Sciatic nerve (tissue), 2 donors: ENCODE measurements at places on chromosomes 5 and 9.

DNA sequence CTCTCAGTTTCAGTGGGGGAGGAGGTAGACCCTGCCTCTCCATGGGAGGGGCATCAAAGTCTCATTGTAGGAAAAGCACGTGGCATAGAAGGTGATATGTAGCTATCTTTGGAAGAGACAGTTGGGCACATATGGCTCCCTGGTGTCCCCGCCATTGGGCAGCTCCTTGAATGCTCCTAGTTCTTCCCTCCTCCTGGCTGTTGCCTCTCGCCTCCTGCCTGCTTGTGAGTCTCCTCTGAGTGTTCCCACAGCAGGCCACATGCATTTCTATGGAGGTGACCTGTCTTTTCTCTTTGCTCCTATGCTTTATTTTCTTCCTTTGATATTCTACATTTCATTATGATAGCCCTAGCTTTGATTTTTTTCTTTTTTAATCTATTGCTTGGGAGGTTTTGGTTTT, 138.5 kb downstream of the ARHGAP26 start:
- DNase-seq: no peak

- DNase-seq: no peak
Measured at GRCh38 chr5:168407211-168407610, 79.1 kb upstream of the RARS1 start.

DNA sequence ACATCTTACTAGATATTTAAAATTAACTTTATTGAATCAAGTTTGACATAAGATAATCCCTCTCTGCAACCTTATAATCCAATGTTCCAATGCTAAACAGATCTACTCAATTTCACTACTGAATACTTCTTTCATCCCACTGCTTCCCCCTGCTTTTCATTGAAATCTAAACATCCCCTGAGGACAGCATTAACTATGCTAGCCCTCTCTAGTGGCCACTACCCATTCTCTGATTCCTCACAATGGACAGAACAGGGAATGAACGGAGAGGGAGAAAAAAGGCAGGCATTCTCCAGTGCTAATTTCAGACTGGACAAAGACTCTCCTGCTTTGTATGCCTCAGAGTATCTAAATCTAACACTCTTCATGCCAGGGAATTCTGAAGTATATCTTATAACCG, 54.3 kb upstream of the RGS7BP start:
- no peak for DNase-seq

- no peak for DNase-seq
Measured at GRCh38 chr9:15999422-16000339, 446.8 kb downstream of the CCDC171 start.

- no peak for DNase-seq
Measured at GRCh38 chr9:123523001-123523400, 167.0 kb downstream of the CRB2 start.

GRCh38 chr5:119016125-119016774, 27.9 kb upstream of the DTWD2 start:
- no peak for DNase-seq

DNA sequence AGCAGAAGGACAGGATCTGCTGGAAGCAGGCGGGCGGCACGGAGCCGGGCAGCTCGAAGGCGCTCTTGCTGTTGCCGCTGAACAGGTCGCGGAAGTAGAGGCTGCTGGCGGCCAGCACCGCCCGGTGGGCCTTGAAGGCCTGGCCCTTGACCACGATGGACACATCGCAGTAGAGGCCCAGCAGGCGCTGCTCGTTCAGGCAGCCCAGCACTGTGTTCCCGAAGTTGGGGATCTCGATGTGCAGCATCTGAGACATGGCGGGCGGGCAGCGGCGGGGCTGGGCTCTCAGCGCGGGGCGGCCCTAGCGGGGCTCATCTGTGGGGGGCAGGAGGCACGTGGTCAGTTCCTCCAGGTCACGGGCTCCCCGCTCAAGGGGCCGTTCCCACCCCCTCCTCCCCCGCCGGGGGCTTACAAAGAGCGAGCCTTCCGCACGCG, 44.8 kb downstream of the NACC2 start:
- DNase-seq: peak; percentile 67

DNA sequence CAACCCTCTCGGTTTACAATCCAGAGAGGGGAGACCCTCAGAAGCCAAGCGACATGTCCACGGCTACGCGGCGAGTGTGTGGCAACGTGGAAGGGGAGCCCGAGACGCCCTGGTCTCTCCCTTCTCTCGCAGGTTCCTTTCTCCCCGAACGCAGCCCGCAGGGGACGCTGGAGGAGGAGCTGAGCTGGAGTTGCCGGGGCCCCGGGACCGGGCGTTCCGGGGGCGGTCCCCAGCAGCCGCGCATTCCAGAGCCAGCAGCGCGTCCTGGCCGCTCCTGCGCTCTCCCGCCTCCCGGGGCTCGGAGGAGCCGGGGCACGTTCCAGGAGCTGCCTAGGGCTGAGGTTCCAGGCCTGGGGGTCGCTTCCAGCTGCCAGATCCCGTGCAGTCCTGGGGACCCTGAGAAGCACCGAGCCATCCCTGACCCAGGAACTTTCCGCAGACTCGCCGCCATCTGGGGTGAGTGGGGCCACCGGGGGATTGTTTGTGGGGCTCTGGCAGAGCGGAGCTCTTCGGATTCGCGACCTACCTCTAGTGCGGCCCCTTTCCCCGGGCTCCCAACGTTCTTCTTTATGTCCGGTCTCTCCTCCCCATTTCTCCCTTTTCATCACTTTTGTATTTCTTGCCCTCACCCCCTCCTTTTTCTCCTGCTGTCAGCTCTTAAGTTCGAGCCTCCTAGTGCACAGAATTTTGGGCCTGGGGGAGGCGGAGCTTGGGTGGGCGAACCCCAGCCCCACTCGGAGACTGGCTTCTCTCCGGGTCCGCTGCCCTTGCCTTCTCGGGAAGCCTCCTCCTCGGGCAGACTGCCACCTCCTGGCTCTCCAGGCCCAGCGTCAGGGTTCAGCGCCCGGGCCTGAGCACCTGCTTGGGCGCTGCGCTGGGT, at the start of gene SMIM3:
Gene SMIM3, plus strand, starts transcription at position 241 of the 880 bp plus-strand sequence. CDS start 16,684 bp downstream, outside the sequence.
- DNase-seq: peak; percentile 89

- no peak for DNase-seq
Measured at GRCh38 chr5:62568800-62569432, 9.7 kb upstream of the LRRC70 start.

GRCh38 chr9:72681283-72681630, 159.8 kb downstream of the TMC1 start:
- DNase-seq: no peak

GRCh38 chr5:6656680-6657079, 23.4 kb downstream of the SRD5A1 start:
- no peak for DNase-seq

DNA sequence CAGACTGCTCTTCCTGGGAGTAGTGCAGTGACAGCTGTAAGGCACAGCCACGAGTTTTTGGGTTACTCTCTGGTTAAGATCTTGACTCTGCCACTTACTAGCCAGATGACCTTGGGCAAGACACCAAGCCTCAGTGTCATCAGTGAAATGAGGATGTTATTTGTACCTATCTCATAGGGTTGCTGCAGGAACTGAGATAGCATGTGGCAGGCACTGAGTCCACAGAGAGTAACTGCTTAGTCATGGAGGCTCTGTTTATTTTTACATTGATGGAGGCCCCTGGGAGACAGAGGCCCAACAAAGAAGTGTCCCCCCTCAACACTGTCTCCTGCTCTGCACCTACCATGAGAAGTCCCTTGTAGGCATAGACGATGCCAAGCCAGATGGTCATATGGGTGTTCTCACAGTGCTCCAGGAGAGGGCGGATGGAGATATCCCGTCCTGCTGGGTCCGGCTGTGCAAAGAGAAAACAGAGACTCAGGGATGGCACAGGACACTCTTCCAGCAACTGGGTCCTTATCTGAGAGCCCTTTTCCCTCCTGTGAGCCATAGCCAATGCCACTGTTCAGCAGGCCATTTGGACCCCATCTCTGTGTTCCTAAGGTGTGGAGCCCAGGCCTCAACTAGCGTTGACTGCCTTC, 55.4 kb upstream of the TBC1D2 start:
- no peak for DNase-seq

GRCh38 chr5:169945831-169946261, 34.4 kb downstream of the INSYN2B start:
- no peak for DNase-seq

DNA sequence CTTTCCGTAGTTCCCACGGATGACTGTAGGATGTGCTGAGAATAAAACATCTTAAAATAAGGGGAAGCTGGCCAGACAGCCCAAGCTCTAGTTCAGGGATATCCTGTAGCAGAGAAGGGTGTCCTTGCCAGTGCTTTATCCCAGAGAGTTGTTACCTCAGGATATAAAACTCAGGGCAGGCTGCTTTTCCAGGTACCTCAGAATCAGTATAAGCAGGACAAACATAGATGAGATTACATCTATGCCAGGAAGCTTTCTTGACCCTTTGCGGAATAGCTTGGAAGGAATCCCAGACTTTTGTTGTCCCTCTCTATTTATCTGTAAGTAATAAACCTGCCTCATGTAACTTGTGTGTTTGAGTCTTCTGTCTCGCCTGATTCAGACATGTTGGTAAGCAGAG, 565.7 kb downstream of the PRDM9 start:
- no peak for DNase-seq

GRCh38 chr5:141051521-141051866, 320 bp downstream of the PCDHB1 start:
- no peak for DNase-seq

GRCh38 chr5:159409801-159410200, 79.5 kb upstream of the IL12B start:
- DNase-seq: no peak

- no peak for DNase-seq
Measured at GRCh38 chr9:87606841-87607521, 109.3 kb downstream of the DAPK1 start.

- no peak for DNase-seq
Measured at GRCh38 chr5:55290991-55291390, 16.5 kb downstream of the DHX29 start.

- DNase-seq: no peak
Measured at GRCh38 chr5:32990593-32991420, 279.7 kb downstream of the NPR3 start.

- peak; percentile 61 for DNase-seq
Measured at GRCh38 chr5:78757269-78758053, 108.9 kb upstream of the LHFPL2 start.

DNA sequence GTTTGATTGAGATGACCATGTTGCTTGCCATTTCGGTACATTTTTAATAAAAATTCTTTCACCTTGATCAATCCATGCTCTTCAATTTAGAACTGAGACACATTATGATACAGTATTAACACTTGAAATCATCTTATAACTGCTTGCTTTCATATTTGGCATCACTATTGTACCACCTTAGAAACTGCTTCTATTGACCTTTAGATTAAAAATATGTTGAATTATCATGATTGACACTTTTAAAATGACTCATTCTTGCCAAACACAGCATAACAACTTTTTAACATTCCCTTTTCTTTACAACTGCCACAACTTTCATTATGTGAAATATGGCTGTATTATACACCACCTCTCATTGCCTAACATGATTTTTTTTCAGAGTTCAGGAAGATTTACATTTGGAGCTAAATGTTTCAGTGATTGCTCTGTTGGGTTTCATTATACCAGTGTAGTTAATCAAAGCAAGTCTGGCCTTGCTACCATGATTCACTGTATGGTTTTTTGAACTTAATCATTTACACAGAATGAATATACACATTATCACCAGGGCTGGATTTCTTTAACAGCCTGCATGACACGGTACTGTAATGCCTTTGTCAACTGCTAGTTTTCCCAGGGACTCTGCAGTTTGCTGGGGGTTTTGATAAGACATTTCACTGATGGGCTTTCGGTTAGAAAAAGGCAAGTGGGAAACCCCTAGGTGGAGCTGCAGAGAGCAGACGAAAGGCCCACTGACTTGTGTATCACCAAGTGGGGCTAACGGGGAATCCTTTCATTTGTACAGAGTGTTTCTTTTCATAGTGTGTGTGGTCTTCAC, 93.6 kb upstream of the TLE4 start:
- DNase-seq: no peak

DNA sequence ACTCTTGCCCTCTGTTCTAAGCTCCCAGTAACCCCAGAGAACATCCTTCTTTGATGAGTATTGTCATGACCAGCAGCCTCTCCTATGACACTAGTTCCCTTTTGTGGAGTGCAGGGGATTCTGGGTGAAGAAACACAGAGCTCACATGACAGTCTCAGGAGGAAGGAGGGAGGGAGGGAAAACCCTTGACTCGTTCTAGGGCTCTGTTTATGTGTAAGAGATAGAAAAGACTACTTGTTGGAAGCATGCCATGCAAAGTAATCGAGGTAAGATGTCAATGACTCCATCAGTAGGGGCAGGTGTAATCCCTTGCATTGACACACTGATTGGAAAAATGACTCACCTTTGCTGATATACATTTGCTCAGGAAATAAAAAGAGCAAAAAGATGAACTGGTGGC, 190.2 kb upstream of the ELL2 start:
- no peak for DNase-seq

DNA sequence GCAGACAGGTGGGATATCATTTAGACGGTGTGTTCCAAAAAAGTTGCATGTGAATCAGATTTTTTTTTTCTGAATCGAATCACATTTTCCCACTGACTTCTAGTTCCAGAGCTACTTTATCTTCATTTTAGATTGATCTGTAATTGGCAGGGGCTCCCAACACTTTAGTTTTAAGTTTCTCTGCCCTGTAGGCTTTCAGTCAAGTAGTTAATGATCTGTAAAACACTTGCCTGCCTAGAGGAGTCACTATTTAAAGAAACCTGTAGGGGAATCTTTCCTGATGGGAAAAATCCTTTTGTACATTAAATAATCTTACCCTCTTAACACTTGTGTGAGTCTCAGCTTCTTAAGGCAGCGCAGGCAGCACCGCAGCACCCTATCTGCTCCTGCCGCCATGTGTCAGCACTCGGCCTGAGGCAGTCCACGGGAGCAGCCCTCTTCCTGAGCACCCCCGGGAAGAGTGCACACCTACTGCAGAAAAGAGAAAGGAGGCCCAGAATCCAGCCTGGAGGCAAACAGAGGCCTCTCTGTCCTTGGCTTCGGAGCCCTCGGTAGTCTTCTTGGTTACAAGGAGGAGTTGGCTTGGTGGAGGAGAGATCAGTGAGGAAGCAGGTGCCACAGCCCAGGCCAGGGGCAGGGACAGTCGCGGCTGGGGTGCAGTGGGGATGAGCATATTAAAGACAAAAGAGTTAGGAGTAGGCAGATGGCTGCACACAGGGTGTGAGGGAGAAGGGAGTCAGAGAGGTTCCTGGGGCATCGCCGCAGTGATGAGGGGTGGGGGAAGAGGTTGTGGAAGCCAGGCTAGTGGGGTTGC, 209.3 kb downstream of the GAPVD1 start:
- no peak for DNase-seq
